HCEC 1CT (cell line): ENCODE measurements at places on chromosomes 4 and X.

DNA sequence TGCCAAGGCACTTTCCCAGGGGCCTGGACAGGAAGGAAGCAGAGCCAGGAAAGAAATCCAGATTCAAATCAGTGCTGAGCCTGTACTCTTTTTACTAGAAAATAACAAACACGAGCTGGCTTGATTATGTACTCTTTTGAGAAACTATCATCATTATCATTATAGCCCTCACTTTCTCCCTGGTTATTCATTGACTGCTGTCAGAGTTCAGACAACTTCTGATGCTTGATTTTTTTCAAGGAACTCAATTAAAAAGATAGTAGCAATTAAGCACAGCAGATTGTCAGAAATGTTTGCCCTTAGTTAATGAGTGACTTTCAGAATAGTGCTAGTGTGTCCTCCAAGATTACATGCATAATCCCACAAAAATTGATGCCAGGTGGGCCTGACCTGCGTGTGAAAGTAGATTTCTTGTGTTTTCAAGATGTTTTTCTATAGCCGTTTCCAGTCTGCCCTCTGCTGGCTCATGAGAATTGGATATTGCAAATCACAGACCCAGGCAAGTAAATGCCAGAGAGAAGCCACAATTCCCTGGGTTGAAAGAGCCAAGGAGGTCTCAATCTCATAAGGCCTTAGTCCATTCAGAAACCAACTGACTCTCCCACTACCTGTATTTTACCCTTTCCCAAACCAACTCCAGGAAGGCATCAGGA, 14.3 kb upstream of the PNPLA4 start:
- no peak for DNase-seq

- DNase-seq: no peak
These were observed at the start of gene DCAF8L2 for GRCh38 chrX:27590044-27590443. Gene DCAF8L2 (plus strand): TSS chrX:27590344. CDS start chrX:27746896, 156,552 bp downstream.

GRCh38 chrX:86263526-86263925, 115.3 kb downstream of the DACH2 start:
- DNase-seq: no peak

- DNase-seq: no peak
These were observed 599.1 kb downstream of the RPA4 start for GRCh38 chrX:97482666-97483300.

GRCh38 chr4:2698504-2698903, 57.6 kb downstream of the TNIP2 start:
- DNase-seq: no peak

GRCh38 chr4:8121292-8122015, 37.2 kb downstream of the ABLIM2 start:
- DNase-seq: no peak

- no peak for DNase-seq
These were observed 113.9 kb downstream of the GPR143 start for GRCh38 chrX:9651737-9652136.

DNA sequence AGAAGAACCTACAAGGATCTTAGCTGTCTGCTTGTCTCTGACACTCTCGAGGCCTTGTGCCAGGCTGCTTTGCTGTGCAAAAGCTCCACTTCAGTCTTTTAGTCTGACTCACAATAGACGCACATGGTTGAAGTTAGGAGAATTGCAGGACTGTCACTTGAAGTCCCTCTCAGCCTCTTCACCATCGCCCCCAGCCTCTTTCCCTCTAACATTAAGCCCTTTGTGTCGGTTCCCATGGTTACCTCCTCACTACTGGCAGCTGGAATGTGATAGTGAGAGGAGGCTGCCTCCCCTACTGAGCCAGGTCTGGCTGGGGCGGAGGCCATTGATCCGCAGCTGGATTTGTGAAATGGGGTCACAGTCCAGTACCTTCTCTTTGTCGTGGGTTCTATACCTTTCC, 201.8 kb downstream of the SOWAHB start:
- DNase-seq: no peak

GRCh38 chr4:59945716-59946115, 1254.4 kb upstream of the ADGRL3 start:
- DNase-seq: no peak

GRCh38 chrX:117996918-117997480, 119.6 kb downstream of the KLHL13 start:
- DNase-seq: no peak

GRCh38 chr4:40829586-40829985, 79.8 kb downstream of the NSUN7 start:
- DNase-seq: no peak

GRCh38 chrX:31007321-31007720, 64.5 kb downstream of the FTHL17 start:
- DNase-seq: no peak

DNA sequence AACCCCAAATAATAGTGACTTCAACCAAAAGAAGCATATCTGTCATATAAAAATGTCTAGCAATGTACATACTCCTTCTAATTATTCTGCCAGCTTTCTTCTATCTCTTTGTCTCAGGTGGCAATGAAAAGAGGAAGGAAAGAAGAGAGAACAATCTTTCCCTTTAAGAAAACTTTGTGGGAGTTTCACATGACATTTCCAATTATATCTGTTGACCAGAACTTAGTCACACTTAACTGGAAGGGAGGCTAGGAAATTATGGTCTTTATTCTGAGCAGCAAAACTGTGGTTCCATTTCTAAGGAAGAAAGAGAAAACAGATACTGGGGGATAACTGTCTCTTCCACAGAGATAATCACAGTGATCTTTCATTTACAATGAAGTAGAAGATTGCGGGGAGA, 12.9 kb upstream of the MAOA start:
- peak; percentile 10 for DNase-seq

GRCh38 chrX:116413273-116413672, 23.1 kb upstream of the SLC6A14 start:
- no peak for DNase-seq

DNA sequence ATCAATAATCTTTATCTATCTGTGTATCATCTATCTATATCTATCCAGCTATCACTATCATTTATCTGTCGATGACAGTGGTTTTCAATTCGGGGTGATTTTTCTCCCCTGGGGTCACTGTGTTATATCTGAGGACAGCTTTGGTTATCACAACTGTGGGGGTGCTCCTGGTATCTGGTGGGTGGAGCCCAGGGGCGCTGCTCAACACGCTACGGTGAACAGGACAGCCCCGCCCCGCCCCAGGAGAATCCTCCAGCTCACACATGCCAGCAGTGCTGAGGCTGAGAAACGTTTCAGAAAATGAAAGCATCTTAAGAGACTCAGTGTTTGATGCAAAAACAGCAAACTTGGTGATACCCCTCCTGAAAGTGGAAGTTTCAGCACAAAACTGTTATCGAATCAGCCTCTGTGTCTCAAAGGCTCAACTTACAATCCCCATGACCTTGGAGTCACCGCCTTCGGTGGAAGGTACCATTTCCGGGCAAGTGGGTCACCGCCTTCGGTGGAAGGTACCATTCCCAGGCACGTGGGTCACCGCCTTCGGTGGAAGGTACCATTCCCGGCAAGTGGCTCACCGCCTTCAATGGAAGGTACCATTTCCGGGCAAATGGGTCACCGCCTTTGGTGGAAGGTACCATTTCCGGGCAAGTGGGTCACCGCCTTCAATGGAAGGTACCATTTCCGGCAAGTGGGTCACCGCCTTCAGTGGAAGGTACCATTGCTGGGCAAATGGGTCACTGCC, 315.3 kb downstream of the DHRSX start:
- no peak for DNase-seq

GRCh38 chr4:78720994-78721677, 55.0 kb upstream of the BMP2K start:
- no peak for DNase-seq

DNA sequence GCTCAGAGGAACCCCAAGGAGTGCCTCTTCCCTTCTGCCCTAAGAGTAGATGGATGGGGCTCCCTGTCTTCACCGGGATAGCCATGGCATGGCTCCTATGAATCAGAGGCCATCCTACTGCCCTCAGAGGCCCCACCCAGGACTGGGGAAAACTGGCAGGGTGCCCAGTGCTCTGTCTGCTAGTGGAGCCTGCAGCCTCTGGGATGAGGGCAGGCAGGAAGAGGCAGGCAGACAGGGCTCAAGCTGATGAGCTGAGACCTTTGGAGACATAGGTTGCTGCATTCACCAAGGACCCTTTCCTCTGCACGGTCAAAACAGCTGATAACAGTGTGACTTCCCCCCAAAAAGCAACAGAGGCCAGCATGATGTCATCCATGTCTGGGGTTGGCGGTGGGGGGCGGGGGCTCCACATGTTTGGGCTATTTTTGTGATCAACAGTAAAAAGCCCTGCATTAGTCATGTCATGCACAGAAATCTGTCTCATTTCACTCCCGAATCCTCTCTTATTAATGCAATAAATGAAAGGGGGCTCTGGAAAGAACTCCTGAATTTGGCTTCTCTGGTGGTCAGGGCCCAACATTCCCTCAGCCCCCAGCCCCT, 207.6 kb upstream of the MAMLD1 start:
- DNase-seq: peak; percentile 61

DNA sequence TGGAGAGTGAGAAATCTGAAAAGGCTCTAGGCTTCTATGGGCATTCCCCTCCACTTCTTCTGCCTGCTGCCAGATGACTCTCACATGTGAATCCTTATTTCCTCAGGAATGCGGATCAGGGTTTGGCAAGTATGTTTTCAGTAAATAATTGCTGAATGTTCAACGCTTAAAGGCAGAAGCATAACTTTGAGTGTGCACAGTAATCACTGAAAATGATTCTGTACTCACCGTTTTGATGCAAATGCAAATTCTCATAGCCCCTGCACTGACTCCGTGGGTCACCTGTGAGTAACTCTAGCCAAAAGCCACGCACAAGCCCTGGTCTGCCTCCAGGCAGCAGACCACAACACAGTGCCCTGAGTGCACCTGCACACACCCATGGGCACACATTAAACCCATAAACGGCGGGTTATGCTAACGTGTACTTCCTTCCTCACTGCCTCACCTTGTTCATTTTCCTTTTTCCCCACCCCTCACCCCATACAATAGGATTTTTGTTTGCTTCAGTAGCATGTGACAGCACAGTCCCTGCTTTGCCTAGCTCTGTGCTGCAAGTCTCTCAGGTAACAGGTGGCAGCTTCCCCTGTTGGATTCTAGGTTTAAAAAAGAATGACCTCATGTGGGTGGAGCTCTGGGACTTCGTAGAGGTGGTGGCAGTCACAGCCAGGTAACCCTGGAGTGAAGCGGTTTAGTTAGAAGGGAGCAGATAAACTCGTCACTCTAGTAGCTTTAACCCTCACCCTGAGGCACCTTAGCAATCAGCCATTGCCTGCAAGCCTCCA, at the start of gene ARHGEF38:
TSS of gene ARHGEF38 (plus strand) at position 656 of the 782 bp plus-strand sequence. CDS start 146 bp downstream, outside the sequence.
- DNase-seq: no peak

GRCh38 chrX:7076245-7076661, 71.3 kb upstream of the STS start:
- no peak for DNase-seq

- peak; percentile 54 for DNase-seq
These were observed 7.1 kb downstream of the CCDC160 start for GRCh38 chrX:134244043-134244442.
